KG1 (cell line): ENCODE measurements at places on chromosomes 5 and 9.

- no peak for DNase-seq
Measured at GRCh38 chr9:130284690-130285089, 19.1 kb downstream of the HMCN2 start.

DNA sequence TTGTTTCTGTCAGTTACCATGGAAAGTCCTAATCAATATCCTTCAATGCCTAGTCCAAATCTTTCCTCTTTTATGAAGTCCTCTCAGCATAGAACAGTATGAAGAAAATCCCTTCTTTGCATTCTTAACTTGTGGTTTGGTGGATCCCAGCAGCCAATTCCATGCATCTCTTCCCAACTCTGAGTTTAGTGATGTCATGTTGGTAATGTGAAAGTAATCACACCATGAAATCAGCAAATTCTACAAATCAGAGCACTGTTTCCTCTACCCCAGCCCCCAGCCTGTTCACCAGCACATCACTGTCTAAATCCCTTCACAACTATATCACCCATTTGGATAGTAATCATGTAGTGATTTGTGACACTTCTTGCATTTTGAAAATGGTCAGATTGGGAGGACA is 4.7 kb upstream of the C1QTNF2 start:
- no peak for DNase-seq

DNA sequence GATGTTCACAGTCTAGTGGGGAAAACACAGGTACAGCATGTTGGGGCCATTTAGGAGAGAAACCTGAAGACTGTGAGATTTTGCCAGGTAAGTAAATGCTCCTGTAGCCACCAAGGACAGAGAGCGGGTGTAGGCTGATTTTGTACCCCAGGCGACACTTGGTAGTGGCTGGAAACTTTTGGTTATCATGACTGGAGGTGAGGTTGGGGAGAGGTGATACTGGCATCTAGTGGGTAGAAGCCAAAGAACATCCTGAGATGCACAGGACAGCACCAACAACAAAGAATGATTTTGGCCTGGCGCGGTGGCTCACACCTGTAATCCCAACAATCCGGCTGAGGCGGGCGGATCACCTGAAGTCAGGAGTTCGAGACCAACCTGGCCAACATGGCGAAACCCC is 38.8 kb upstream of the PWWP2A start:
- DNase-seq, result no peak

GRCh38 chr9:130193531-130194377 is 21.6 kb downstream of the NCS1 start:
- no peak for DNase-seq

GRCh38 chr9:4829969-4830368 is 37.2 kb downstream of the RCL1 start:
- DNase-seq, result no peak

DNA sequence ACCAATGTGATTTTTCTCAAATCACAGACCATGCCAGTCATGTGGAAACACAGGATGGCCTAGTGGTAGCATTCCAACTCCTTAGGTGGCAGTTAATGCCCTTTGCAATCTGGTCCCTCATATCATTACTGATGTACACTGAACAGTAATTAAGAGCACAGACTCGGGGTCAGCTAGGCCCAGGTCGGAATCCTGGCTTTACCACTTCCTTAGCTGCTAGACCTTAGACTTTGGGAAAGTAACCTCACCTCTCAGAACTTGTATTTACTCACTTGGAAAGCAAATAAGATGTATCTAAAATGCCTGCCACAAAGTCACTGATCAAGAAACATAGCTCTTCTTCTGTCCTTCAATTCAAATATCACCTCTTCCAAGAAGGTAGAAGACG is 112.8 kb downstream of the MAPKAP1 start:
- no peak for DNase-seq

DNA sequence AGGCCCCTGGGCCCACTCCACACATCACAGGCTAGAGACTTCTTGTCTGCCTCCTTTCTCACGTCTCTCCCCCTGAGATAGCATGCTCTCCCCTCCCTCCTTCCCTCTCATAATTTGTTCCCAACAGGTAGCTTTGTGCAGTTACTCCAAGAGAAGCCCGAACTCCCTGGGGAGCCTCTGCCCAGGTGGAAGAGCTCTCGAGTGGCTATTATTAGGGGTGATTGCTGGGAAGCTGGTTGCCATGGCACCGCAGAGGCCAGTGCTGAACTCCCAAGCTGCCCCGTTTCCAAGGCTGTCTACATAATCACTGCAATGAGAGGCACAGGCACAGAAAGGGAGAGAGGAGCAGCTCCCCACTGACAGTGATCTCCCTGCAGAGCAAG is 104.7 kb upstream of the GPR151 start:
- DNase-seq, result no peak

GRCh38 chr5:66582499-66583165 is 13.6 kb upstream of the MAST4 start:
- no peak for DNase-seq

- DNase-seq, result no peak
Measured at GRCh38 chr5:111855356-111855755, 98.4 kb upstream of the NREP start.

DNA sequence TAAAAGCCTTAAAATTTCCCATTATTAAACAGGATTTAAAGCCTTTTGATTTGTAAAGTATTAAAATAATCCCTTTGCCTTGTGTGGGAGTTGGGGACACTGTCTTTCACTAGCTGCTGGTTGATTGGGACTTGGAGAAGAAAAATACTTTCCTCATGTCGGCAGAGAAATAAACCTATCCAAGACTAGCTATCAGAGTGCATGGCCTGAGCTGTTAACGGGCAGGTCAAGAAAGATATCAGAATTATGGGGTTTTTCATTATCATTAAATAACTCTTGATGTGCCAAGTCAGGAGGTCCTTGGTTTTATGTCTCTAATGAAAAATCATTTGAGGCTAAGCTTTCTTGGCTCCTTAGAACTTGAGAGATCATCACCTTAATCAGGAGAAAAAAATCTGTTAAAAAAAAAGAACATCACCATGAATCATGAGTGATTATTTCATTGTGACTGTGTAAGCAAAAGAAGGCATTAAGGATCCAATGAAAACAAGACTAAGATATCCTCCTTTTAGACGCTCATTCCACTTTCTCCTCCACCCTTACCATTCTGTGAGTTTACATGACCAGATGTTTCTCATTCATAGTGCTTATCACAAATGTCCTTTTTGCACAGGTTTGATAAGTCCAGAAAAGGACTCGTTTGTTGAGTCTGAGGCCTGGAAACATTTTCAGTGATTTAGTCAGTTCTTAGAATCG is 140.4 kb upstream of the EGFLAM start:
- no peak for DNase-seq

DNA sequence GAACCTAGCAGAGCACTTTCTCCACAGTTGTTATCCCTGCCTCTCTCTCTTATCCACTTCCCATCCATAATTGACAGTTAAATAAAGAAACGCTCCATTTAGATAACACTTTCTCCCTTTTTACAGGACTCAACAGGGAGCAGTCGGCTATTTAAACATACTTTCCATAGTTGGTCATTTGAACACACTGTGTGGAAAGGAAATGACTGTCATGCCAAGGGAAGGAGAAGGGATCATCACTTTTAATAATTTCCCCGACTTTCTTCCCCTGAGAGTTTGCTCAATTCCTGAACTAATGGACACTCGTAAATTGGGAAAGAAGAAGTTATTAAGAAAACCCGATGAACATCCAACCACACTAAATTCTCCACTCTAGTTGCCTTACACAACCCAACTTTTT is 400.8 kb upstream of the PTGER4 start:
- DNase-seq, result no peak

DNA sequence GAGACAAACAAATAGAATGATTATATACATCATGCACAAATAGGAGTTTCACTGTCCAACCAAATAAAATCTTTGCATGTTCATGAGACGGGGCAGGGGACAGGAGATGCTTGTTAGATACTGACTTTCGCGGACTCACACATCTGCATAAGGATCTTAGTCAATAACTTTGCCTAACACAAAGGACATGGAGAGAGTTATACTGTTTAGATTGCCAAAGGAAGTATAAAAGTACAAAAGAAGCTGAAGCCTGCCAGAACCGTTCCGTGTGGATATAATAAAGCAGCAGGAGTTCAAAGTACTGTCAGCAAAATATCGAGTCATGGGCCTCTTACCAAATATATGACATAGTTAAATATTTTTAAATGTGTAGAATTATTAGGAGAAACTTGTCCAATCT is 1148.4 kb downstream of the EFNA5 start:
- DNase-seq, result no peak

- no peak for DNase-seq
Measured at GRCh38 chr9:114025196-114025753, 52.8 kb downstream of the AMBP start.

DNA sequence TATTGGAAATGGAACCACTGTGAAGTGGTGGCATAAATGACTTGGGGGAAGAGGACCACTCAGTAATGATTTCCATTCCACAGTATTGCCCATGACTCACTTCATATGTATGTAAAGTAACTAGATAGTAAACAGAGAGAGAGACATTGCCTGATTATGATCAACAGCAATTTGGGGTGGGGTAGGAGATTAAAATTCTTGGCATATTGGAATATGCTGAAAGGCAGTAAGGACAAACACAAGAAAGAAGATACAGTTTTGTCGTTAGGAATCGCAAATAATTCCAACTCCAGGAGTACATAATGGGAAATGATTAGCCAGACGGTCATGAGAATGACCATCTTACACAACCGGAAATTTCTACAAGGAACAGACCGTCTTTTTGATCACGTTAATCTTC is 1.5 kb upstream of the HMGCS1 start:
- no peak for DNase-seq

GRCh38 chr9:110027671-110028081 is 180.3 kb downstream of the C9orf152 start:
- DNase-seq, result no peak

- no peak for DNase-seq
Measured at GRCh38 chr5:15897656-15898055, 281.9 kb downstream of the MARCHF11 start.

- DNase-seq, result peak; percentile 41
Measured at GRCh38 chr9:68999393-69000105, 14.4 kb downstream of the PRKACG start.

- DNase-seq, result no peak
Measured at GRCh38 chr5:159560088-159560487, 229.8 kb upstream of the IL12B start.

DNA sequence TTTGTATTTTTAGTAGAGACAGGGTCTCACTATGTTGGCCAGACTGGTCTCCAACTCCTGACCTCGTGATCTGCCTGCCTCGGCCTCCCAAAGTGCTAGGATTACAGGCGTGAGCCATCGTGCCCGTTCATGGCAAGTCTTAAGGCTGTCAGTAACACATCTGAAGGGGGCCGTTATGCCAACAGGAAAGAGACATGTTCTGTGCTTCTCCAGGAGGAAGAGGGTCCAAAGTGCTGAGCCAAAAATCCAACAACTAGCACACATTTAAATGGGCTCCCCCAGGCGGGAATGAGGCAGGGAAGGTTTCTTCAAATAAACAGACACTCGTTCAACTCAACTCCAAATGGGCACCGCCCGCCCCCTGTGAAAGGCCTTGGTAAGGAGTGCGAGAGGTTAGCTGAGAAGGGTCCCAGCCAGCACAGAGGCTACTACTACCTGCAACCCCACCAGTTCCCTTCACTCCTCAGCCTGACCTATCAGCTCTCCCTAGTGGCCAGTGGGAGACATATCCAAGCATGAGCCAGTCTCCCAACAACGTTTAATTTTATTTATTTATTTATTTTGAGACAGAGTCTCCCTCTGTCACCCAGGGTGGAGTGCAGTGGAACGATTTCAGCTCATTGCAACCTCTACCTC is 84.1 kb upstream of the DMRT1 start:
- no peak for DNase-seq

GRCh38 chr9:115952430-115953292 is 200.9 kb upstream of the PAPPA start:
- no peak for DNase-seq

DNA sequence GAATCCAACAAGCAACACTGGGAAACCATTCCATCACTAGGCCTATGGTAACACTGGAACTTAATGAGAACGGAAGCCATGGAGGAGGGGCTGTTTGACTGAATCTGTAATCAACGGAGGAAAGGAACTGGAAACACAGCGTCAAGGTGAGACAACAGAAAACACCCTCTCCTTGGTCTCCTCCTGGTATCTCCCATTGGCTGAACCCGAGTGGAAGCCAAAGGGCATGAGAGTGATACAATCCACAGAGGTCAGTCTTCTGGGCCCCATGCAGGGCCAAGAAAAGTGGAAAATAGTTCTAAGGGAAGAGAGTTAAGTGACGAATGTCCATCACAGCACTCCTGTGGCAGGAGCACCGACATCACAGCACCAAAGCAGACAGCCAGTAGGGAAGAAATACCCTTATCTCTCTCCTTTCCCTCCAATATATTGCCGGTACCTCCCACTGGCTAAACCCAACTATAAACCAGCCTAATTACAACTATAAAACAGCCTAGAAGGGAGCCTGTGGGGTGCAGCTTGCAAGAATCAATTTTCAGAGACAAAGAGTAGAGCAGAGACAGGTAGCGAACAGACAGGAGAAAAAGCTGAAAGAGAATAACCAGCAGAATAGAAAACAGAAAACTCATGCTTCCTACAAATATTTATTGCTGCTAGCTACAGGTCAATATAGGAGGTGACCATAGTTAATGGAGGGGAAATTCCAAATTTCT is 107.4 kb upstream of the IFNE start:
- DNase-seq, result no peak

DNA sequence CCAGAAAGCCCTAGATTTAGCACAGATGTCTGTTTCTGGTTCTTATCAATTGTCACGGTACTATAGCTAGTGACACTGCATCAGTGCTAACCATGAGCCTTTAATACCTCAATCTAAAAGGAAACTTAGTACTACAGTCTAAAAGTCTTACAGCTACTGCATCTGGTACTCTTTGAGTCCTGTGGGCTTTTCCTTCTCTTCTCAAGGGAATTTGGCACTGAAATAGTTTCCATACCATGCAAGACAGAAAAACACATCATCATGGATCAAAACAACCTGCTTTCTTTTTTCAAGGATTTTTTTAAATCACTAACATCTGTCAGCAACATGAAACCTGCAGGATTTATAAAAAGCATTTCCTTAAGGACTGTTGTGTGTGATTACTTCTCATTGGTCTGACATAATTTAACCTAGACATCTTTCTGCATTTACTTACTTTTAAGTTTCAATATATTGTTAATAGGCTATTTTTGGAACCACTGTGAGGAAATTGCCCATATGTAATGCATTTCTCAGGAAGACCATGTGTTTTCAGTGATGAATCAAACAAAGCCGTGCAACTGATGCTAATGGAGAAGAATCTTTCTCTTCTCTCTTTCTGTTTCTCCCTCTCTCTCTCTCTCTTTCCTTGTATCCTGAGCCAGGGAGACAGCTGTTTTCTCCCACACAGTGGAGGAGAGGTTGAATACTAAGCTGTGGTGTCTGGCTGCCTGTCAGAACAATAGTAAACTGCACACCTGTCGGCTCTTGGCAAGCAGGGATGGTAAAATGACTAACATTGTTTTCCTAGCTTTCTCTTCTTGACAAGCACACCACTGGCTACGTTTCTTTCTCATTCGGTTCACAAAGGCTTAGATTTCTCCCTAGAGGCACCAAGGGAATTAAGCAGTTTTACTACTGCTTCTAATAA is 273.4 kb downstream of the CSNK1G3 start:
- DNase-seq, result no peak

GRCh38 chr5:149694007-149694406 is 36.1 kb upstream of the PPARGC1B start:
- DNase-seq, result no peak

GRCh38 chr9:125380406-125380805 is 118.8 kb downstream of the GAPVD1 start:
- DNase-seq, result no peak
